ENCODE measurements at places on chromosomes 7 and 10. TPM values are rescaled to one million over a fixed set of nuclear protein-coding genes. Genes with fewer than 3 reads are reported as not detected.

Gene GHRHR
- not detected for total RNA-seq

Gene GIMAP7
- not detected for total RNA-seq

Gene FGFBP3
- 0.34 TPM for total RNA-seq

Gene TMEM139
- total RNA-seq = not detected

Gene CYP3A7
- total RNA-seq = not detected

Gene LRIT2
- total RNA-seq = not detected

Gene KEL
- total RNA-seq = 0.34 TPM

Gene ADAMTS14
- under 0.01 TPM for total RNA-seq

Gene OPN4
- total RNA-seq = not detected

Gene DHTKD1
- 58.6 TPM for total RNA-seq

Gene ZFYVE27
- 41.2 TPM for total RNA-seq

Gene GIMAP6
- total RNA-seq = not detected

Gene GARIN1A
- total RNA-seq = 1.1 TPM

Gene VSTM4
- under 0.01 TPM for total RNA-seq

Gene BTBD16
- not detected for total RNA-seq

Gene TMEM140
- 32.7 TPM for total RNA-seq

Gene OR2A42
- not detected for total RNA-seq

Gene IQUB
- total RNA-seq = under 0.01 TPM

Gene CALCR
- 0.36 TPM for total RNA-seq

Gene FOXI2
- not detected for total RNA-seq

Gene SNCG
- total RNA-seq = not detected

Gene SPDYE6
- total RNA-seq = not detected

Gene ANKRD1
- not detected for total RNA-seq

Gene HTRA1
- 23.8 TPM for total RNA-seq

Gene RBM48
- 12.3 TPM for total RNA-seq

Gene ORC5
- 39.0 TPM for total RNA-seq

Gene CDNF
- 1.4 TPM for total RNA-seq

Gene HOXA13
- total RNA-seq = under 0.01 TPM

Gene UMAD1
- total RNA-seq = 20.0 TPM

Gene GRID1
- total RNA-seq = not detected

Gene CCDC7
- total RNA-seq = 5.5 TPM

Gene SPAG6
- not detected for total RNA-seq

Gene OR2A25
- not detected for total RNA-seq

Gene MYOZ1
- total RNA-seq = not detected

Gene LRGUK
- total RNA-seq = 0.34 TPM

Gene PRSS1
- not detected for total RNA-seq

Gene DOCK4
- 10.5 TPM for total RNA-seq

Gene SFR1
- total RNA-seq = 13.9 TPM

Gene TBXAS1
- total RNA-seq = 8.4 TPM

Gene PCDH15
- not detected for total RNA-seq

Gene OR6V1
- not detected for total RNA-seq

Gene SEC31B
- 3.9 TPM for total RNA-seq

Gene CUZD1
- total RNA-seq = 0.15 TPM

Gene SEMA3D
- total RNA-seq = 0.36 TPM

Gene SLC13A4
- not detected for total RNA-seq

Gene CPED1
- total RNA-seq = 1.1 TPM

Gene NPTX2
- total RNA-seq = 0.31 TPM

Gene MORN4
- total RNA-seq = 4.3 TPM

Gene PDE6C
- total RNA-seq = not detected

Gene SLC18A3
- total RNA-seq = not detected

Gene CPA2
- total RNA-seq = not detected

Gene TRIM4
- total RNA-seq = 22.7 TPM

Gene CRPPA
- 4.7 TPM for total RNA-seq

Gene SLC12A9
- 22.2 TPM for total RNA-seq

Gene CYCS
- total RNA-seq = 54.3 TPM

Gene JAZF1
- total RNA-seq = 12.3 TPM

Gene EBF3
- under 0.01 TPM for total RNA-seq

Data from melanocyte of skin (primary cell).